KBM-7 (cell line): ENCODE measurements at places on chromosomes 4 and X.

GRCh38 chr4:57691370-57691769 lies 581.2 kb upstream of the IGFBP7 start:
- no peak for DNase-seq

GRCh38 chr4:76589402-76589801 lies 154.4 kb downstream of the SHROOM3 start:
- no peak for DNase-seq

DNA sequence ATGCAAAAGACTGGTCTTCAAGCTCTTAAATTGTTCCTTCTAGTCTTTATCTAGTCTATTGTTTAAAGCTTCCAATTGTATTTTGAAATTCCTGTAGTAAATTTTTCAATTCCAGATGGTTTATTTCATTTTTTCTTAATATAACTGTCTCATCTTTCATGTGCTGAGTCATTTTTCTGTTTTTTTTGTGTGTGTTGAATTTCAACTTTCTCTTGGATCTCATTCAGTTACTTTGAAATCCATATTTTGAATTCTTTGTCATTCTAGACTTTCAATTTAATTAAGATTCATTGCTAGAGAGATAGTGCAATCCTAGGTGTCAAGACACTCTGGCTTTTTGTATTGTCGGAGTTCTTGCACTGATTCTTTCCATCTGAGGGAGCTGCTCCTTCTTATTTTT lies 128.0 kb upstream of the PRKG2 start:
- no peak for DNase-seq

DNA sequence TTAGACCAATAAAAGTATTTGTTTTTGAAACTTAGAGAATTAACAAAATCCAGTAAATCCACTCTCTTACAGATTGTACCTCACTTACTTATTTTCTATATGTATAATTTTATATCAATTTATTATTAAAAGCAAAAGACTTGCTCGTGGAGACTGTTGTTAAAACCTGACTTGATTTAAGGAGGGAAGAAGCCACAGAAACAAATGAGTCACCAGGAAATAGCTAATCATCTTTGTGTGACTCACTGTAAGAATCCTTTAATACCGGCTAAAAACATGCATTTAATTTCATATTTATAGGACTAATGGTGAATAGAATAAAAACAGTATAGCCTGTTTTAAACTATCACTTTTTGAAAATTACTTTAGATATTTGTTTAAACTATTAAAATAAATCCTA lies 29.9 kb upstream of the UBE2NL start:
- no peak for DNase-seq

DNA sequence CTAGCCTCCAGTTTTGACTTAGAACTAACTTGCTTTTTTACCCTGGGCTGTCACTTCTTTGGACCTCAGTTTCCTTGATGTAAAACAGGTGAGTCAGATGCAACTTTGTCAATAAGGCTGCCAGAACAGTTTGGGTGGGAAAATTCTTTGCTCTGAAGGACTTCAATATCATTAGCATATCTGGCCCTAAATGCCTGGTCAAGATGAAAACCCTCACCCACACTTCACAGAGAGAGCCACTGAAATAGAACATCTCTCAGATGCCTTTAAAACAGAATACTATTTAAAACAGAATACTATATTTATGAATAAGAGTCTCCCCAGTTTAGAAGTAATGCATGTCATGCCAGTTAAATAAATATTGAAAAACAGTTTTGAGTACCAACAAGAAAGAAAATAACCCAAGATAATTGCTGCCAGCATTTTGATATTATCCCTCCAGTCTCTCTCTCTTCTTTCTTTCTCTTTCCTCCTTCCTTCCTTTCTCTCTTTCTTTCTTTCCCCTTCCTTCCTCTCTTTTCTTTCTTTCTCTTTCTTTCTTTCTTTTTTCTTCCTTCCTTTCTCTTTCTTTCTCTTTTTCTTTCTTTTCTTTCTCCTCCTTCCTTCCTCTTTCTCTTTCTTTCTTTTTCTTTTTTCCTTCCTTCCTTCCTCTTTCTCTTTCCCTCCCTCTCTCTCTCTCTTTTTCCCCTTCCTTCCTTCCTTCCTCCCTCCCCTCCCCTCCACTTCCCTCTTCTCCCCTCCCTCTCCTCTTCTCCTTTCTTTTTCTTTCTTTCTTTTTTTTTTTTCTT lies 32.8 kb upstream of the SHISA3 start:
- DNase-seq, result no peak

DNA sequence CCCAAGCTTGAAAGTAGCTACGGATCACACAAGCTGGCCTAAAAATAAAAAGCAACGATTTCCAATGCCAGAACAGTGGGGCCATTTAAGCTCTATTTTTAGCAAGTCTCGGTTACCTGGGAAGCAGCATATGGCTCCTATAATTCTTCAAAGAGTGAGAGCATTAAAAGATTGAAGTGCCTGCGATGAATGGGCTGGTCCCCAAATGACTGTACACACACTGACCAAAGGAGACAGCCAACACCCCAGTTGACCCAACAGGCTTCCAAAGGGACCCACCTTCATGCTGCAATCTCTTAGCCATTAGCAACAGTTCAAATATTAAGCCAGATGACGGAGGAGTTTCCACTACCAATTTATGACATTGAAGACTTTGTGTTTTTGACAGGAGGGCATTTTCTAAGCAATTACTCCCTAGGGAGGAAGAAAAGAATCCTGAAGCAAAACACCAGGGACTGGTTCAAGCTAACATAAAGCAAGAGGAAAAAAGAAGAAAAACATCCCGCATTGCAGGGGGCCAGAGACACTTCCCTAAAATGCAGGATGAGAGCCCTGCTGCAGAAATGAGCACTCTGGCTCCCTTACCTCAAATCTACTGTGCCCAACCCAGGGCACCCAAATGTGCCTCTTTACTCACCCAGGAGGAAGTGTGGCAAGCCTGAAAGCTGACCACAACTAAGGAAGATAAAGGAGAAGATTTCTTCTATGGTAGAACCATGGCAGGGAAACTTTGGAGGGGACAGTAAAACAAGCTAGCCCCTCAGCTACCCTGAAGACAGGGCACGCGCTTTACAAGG lies 21.6 kb downstream of the SH3KBP1 start:
- DNase-seq, result peak; percentile 92

GRCh38 chr4:55183926-55184599 lies 58.7 kb upstream of the KDR start:
- DNase-seq, result no peak

DNA sequence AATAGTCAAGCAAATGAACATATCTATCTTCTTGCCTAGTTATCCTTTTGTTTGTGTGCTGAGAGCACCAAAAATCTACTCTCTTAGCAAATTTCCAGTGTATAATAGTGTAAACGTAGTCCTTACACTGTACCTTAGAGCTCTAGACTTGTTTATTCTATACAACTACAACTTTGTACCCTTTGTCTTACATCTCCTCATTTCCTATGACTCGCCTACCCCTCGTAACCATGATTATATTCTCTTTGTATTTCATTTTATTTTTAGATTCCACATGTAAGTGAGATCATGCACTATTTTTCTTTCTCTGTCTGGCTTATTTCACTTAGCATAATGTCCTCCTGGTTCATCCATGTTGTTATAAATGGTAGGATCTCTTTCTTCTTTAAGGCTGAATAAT lies 37.6 kb downstream of the MAGEB5 start:
- DNase-seq, result no peak

GRCh38 chr4:179596621-179597020 lies 2154.4 kb upstream of the AGA start:
- no peak for DNase-seq

GRCh38 chr4:167475951-167476350 lies 241.7 kb upstream of the SPOCK3 start:
- DNase-seq, result no peak

DNA sequence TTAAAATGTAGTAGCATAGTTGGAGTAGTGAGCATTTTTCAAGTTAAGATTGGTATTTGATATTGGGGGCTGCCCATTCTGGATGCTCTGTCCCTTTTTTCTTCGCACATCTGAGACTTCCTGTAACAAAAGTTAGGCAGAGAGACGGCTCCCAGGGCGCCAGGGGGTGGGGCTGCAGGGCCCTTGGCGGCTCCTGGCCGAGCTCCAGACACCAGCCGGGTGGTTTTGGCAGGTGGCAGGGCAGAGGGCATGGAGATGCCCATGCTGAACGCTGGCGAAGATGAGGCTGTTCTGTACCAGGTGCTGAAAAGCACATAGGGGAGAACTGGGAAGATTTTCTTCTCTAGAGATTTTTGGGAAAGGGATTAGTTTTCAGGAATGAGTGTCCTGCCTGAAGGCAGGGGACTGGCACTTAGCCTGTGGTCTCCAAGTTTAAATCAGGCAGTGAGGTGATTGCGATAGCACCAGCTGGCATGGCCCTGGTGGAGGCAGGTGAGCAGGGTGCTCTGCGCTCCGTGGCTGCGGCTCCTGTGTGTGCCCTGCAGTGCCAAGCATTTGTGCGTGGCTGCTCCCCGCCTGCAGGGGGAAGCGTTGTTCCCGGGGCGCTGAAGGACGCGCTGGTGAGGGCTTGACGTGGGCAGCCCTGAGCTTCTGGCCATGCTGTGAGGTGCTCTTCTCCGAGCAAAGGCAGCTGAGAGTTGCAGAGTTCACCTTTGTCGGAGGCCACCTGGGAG lies 23.6 kb upstream of the HGFAC start:
- DNase-seq, result no peak

DNA sequence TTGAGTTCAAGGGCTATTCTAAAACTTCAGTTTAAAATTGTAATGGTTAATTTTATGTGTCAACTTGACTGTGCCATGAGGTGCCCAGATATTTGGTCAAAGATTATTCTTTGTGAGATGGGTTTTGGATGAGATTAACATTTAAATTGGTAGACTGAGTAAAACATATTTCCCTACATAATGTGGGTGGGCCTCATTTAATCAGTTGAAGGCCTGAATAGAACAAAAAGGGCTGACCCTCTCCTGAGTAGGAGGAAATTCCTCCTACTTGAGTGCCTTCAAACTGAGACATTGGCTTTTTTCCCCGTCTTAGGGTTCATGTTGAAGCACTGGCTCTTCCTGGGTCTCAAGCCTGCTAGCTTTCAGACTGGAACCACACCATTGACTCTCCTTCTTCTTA lies 89.6 kb upstream of the FAM9A start:
- no peak for DNase-seq

GRCh38 chr4:44674471-44674870 lies 3.7 kb upstream of the GUF1 start:
- no peak for DNase-seq

GRCh38 chr4:84962102-84962501 lies 4.4 kb downstream of the WDFY3 start:
- DNase-seq, result no peak

DNA sequence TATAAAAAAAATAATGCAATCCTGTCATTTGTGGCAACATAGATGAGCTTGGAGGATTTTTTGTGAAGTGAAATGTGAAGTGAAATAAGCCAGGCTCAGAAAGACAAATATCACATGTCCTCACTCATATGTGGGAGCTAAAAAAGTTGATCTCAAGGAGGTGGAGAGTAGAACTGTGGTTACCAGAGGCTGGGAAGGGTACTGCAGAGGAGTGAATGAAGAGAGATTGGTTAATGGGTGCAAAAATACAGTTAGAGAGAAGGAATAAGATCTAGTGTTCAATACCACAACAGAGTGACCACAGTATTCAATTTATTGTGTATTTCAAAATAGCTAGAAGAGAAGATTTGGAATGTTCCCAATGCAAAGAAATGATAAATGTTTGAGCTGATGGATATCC lies 13.4 kb upstream of the ZCCHC18 start:
- DNase-seq, result no peak

DNA sequence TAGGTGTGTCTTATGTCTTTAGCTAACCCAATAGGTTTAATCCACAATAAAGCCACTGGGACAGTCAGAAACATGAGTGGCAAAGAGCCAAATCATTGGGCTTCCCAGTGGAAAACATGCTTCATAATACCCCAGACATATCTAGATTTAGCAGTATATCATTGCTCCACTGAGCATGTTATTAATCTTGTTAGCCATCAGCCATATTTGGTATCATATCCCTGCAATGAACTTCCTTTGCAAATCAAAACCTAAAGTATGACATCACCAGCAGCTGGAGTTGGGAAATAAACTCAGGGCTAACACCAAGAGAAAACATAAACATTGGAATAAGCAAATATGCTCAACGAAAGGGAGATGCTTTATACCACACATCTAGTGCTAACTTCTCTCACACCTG lies 280.8 kb upstream of the NOCT start:
- no peak for DNase-seq

- DNase-seq, result peak; percentile 55
These were observed 3.0 kb downstream of the LINC00632 start for GRCh38 chrX:140712413-140713173.

DNA sequence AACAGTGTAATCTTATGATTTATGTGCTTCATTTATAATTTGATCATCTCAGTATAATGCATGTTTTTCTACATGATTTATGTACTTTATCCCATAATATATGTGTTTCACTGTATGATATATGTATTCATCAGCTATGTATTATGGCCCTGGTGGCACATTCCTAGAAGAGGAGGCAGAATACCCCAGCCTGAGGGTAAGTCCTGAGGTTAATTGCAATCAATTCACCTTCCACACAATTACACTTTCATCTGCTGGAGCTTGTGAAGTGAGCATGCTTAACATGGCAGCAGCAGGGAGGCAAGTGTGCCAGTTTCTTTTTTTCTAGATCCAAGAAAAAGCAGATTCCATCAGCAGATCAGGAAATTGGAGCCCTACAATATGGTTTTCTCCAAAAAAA lies 81.2 kb downstream of the CXXC4 start:
- DNase-seq, result no peak

- DNase-seq, result peak; percentile 63
These were observed 496.3 kb downstream of the PDGFC start for GRCh38 chr4:156475322-156475721.

- no peak for DNase-seq
These were observed 89.8 kb downstream of the UCHL1 start for GRCh38 chr4:41346306-41347061.

DNA sequence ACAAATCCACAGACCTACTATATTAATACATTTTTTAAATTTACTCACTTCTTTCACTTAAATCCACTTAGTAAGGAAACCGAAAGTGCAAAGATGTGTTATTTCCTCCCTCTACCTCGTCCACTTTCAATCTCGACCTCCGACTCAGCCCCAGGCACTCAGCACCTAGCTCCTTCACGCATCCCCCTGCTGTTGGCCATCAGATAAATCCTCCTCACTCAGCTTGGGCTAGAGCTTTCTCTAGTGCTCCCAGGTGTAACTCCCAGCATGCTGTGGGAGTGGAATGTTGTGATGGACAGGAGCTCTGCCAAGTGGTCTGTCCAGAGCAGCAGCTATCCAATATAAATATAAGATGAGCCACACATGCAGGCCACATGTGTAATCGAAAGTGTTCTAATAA lies 26.7 kb upstream of the TEC start:
- DNase-seq, result no peak

DNA sequence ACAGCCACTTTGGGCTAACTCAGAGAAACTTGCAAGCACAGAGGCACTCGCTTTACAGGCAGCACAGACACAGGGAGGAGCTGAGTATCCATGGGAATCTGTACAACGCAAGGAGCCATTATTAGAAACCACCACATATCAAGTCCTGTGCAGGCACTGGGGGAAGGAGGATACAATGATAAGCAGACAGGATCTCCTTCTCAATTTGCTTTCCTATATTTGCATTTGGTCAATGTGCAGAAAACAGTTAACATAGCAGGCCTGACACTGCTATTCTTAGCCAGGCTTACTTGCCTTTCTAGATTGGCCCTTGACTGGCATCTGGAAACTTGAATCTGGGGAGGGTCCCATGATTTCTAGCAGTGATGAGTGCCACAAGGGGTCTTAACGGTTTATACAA lies 65.8 kb downstream of the TEC start:
- peak; percentile 40 for DNase-seq

GRCh38 chr4:132792310-132792709 lies 356.8 kb upstream of the PCDH10 start:
- DNase-seq, result no peak

- DNase-seq, result no peak
These were observed 22.9 kb upstream of the GABRQ start for GRCh38 chrX:152614791-152615190.
